ENCODE measurements at places on chromosomes 7 and 10.

GRCh38 chr10:48982584-48982983 lies 42.9 kb upstream of the LRRC18 start:
- no peak for DNase-seq

GRCh38 chr7:116614499-116615262 lies 57.3 kb upstream of the MET start:
- DNase-seq, result no peak

DNA sequence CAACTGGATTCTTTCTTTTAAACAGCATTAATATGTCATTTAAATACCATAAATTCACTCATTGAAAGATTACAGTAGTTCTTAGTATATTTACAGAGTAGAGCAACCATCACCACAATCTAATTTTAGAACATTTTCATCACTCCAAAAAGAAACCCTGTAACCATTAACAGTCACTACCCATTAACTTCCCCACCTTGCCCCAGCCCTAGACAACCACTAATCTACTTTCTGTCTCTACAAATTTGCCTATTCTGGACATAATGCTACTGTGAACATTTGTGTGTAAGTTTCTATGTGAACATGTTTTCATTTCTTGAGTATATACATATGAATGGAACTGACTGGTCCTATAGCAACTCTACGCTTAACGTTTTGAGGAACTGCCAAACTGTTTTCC lies 42.4 kb downstream of the P4HA1 start:
- DNase-seq, result no peak

DNA sequence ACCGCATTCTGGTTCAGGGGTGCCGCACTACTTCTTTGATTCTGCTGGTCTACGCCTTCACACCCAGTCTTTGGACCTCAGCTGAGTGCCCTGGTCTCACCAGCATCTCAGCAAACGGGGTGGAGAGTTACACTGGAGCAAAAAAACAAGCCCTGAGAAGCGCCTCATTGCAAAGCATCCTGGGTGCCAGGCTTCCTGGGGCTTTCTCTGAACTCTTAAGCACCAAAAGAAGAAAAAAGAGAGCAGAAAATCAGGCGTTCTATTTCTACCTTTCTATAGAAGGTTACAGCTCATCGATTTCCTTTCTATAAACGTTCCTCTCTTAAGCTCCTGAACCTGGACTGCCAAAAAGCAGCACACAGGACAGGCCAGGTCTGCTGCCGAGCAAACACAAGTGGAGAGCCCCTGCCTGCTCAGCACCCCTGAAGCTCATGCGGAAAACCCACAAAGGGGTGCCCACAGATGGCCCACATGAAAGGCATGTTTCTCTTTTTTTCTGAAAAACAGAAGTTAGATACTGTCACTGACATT lies 217.9 kb downstream of the SFMBT2 start:
- DNase-seq, result no peak

- no peak for DNase-seq
Observed at GRCh38 chr10:129694691-129695243, 227.7 kb downstream of the MGMT start.

- DNase-seq, result no peak
Observed at GRCh38 chr7:106201164-106201563, 83.6 kb downstream of the NAMPT start.

- DNase-seq, result no peak
Observed at GRCh38 chr10:11012421-11013295, 5.0 kb upstream of the CELF2 start.

DNA sequence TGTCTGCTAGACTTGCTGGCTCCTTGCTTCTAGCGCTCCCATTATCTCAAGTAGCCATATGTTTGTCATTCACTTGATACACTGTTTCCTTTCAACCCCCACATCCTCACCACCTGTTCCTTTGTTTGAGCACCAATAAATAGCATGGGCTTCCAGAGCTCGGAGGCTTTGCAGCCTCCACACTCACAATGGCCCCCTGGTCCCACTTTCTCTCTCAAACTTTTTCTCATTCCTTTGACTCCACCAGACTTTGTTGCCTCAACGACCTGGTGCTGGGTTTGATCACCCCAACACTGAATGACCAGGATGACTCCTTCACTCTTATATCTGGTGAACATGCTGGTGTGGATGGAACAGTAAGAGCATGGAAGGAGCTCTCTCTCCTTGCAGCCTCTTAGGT lies 114.5 kb upstream of the TRIM24 start:
- no peak for DNase-seq
